Endodermal cell (in vitro differentiated cells): ENCODE measurements at places on chromosomes 2 and 18.

- no peak for DNase-seq
These were observed 18.8 kb upstream of the SH3RF3 start for GRCh38 chr2:109110170-109110569.

GRCh38 chr2:191617575-191617974, 60.4 kb upstream of the NABP1 start:
- no peak for DNase-seq

DNA sequence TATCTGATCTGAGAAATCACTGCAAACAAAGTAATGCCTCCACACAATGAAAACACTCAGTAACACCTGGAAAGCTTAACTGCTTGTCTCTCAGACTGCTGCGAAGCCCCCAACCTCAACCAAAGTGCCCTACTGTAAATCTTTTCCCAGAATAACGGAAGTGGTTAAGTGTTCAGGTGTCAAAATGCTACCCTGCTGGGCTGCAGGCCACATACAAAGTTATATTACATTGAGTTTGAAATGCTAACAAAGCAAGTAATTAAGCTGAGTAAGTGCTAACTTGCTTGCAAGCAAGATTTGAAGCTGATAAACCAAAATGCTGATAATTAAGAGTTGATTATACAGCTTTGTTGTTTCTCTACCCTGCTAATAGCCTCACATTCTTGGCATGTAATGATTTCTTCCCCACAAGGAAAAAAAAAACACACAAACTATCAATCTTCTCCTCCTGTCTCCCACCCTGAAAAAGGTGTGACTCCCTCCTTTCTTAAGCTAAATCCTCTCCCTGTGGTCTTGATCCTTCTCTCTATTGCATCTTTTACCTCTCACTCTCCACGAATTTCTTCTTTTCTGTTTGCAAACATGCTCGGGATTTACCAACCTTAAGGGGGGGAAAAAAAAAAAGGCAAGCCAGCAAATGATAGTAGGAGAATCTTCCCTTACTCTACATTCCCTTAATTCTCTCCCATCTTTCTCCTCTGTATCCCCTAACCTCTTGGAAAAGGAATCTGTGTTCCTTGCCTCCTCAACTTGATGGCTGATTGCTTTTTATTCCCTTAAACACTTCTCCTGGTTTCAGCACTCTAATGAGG, 266.8 kb upstream of the SIX3 start:
- peak; percentile 91 for DNase-seq

- DNase-seq: no peak
These were observed 215.5 kb downstream of the ETAA1 start for GRCh38 chr2:67612576-67613042.

DNA sequence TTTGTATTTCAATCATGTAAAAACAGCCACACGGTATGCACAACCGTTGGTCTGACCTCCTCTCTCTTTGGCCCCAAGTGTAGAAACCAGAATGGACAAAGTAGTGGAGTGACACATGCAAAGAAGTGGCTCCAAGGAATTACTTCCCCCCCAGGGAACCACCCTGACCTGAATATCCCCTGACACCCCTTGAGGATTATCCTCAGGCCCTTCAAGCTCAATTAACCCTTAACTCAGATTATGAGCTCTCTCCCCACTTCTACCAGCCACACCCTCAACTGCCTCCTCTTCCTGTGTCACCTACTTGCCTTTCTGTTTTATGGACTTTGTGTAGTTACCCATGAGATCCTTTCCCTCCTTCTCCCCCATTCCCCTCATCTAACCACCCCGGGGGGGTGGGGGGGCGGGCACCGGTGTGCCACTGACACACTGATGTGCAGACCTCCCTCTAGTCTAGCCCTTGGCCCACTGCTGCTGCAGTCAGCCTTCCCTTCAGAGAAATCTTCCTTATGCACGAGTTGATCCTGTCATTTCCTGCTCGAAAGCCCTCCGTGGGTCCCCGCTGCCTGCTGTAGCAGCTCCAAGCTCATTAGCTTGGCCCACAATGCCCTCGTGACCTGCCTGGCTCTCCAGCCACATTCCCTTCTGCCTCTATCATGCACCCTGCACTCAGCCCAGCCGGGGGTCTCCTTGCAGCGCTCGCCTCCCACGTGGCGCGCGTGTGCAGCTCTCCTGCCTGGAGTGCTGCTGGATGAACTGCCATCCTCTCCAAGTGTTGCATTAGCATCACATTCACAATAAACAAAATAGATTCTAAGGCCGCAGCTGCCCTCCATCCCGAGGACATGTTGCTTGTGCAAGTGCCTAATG, 40.1 kb upstream of the TMEM177 start:
- peak; percentile 79 for DNase-seq

DNA sequence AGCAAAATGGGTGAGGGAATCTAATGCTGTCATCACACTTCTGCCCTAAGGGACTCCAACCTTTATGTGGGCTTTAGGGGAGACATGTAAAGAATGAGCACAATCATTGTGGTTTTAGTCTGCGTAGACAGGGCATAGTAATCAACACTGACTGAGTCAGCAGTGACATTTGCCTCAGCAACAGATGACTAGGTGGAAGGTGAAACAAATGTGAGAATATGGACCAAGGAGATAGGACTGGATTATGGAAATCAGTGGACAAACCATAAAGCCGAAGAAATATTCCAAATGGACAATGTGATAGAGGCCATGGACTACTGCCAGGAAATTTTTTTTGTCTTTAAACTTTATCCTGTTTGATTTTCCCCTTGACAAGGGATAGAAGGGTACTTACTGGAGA, 83.9 kb downstream of the PDK1 start:
- DNase-seq: no peak

DNA sequence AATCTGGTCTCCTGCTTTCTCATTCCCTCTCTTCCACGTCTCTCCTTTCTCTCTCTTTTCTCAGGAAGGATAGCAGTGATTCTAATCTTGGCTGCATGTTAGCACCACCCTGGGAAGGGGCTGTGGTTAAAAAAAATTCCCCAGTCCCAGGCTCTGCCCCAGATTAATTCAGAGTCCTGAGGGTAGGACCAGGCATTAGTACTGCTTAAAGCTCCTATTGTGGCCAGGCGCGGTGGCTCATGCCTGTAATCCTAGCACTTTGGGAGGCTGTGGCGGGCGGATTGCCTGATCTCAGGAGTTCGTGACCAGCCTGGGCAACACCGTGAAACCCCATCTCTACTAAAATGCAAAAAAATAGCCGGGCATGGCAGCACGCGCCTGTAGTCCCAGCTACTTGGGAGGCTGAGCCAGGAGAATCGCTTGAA, 35.4 kb upstream of the EML4 start:
- DNase-seq: peak; percentile 66

DNA sequence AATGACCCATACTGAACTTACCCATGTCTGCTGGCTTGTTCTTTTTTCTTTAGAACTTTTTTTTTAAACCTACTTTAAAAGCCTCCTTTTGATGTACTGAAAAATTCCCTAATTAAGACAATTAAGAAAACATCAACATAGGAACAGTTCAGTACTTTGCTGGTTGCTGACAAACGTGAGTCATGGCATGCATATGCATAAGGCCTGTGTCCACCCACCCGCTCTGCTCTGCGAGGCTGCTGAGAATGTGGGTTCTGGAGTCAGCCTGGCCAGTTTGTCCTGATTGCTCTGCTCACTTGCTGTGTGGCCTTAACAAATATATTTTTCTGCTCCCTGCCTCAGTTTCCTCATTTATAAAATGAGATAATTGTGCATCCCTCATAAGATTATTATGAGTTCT, 27.3 kb downstream of the LAMA3 start:
- DNase-seq: peak; percentile 80

- DNase-seq: peak; percentile 18
These were observed 1.3 kb downstream of the NGEF start for GRCh38 chr2:233011702-233012131.

DNA sequence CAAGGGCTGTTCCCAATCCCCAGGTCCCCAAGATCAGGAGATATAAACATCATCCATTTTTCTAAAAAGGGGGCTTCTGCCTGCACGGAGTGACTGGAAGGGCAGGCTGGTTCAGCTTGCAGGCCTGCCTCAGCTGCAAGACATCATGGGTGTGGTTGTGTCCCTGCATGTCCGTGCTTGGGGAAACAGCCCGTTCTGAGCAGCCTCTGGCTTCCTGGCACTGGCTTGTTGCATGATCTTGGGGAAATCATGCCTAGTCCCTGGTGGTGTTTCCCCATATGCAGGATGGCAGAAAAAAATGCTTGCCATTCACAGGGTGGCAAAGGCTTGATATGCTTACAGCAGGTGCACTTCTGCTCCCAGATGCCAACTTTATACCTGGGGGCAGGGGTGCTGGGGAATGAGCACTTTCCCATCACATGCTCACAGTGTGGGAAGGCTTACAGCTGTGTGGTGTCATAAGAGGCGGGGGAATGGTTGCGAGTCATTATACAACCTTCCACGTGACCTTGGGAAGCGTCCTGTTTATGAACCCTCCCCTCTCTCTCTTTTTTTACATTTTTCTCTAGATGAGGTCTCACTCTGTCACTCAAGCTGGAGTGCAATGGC, 7.2 kb downstream of the PCARE start:
- peak; percentile 31 for DNase-seq

- no peak for DNase-seq
These were observed 97.9 kb downstream of the SCN3A start for GRCh38 chr2:165105926-165106325.

DNA sequence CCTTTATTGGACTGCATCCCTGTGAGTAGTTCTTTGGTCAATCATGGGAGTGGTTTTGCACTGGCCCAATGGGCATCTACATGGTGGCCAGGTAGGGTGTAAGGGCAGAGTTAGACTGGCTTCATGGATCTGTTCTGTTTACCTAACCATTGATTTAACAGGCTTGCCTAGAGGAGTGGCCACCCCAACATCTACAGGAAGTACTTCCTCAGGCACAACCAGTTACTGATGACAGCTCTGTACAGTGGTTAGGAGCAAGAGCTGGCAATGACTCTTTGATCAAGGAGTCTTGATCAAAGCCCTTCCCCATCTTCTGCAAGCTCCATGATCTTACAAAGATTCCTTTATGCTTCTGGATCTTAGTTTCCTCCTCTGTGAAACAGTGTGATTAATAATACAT, 140.9 kb upstream of the CYP1B1 start:
- DNase-seq: no peak

DNA sequence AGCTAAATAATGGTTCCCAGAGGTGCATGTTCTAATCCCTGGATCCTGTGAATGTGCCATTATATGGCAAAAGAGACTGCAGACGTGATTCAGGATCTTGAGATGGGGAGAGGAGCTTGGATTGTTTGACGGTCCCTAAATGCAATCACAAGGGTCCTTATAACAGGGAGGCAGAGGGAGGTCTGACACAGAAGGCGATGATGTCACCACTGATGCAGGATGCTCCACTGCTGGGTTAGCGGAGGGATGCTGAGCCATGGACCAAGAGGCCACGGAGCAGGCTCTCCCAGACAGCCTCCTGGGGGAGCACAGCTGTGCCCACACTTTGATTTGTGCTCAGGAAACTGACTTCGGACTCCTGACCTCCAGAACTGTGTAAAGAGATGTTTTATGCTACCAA, 156.2 kb downstream of the UXS1 start:
- DNase-seq: no peak

- no peak for DNase-seq
These were observed 176.1 kb downstream of the CAPN13 start for GRCh38 chr2:30631051-30631671.

DNA sequence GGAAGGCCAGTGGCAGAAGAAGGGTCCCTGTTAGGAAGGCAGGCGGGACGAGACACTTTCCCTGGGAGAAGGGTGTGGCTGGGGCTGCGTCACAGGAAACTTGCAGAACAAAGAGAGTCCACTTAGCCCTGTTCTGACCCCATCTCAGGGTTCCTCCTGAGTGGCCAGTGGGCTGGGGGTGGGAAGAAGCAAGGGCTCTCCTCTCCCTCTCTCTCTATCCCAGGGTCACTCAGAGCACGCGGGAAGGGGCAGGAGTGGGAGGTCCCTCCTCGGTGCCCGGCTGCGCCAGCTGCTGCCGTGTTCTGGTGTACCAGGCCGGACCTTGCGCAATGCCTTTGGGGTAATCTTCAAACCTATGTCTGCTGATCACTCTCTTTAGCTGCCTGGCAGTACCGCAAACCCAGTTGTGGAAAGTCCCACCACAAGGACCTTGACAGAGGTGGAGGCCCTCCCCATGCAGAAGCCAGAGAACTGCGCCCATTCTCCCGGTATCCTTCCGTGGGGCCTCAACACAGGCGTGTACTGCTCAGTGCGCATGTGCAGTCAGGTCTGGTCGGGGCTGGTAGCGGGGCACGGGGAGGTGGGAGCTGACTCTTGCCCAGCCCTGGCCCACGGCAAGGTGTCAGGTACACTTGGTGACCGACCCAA, 47.8 kb upstream of the ST3GAL5 start:
- no peak for DNase-seq

GRCh38 chr18:70160073-70160678, 45.3 kb downstream of the RTTN start:
- no peak for DNase-seq

- DNase-seq: peak; percentile 54
These were observed 958 bp upstream of the ALLC start for GRCh38 chr2:3656762-3657721.

GRCh38 chr18:48917579-48918517, 32.9 kb downstream of the SMAD7 start:
- DNase-seq: peak; percentile 59

DNA sequence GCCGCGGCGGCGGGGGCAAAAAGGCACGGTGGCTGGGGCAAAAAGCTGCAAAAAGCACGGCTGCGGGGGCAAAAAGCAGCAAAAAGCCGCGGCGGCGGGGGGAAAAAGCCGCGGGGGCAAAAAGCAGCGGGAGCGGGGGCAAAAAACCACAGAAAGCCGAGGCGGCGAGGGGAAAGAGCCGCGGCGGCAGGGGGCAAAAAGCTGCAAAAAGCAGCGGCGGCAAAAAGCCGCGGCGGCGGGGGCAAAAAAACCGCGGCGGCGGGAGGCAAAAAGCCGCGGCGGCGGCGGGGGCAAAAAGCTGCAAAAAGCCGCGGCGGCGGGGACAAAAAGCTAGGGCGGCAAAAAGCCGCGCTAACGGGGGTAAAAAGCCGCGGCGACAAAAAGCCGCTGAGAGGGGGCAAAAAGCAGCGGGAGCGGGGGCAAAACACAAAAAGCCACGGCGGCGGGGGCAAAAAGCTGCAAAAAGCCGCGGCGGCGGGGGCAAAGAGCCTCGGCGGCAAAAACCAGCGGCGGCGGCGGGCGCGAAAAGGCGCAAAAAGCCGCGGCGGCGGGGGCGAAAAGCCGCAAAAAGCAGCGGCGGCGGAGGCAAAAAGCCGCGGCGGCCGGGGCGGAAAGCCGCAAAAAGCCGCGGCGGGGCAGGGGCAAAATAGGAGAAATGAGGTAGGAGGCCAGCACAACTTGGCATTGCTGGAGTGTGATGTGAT, 123.4 kb downstream of the ANKRD30BL start:
- peak; percentile 70 for DNase-seq

GRCh38 chr2:126463892-126464674, 191.9 kb upstream of the GYPC start:
- DNase-seq: no peak
